Erythroblast (primary cell): ENCODE measurements at places on chromosomes 12 and 14.

- DNase-seq: no peak
Observed at GRCh38 chr14:58249611-58250010, 5.0 kb downstream of the PSMA3 start.

- no peak for DNase-seq
Observed at GRCh38 chr14:93847473-93847872, 59.2 kb upstream of the PRIMA1 start.

DNA sequence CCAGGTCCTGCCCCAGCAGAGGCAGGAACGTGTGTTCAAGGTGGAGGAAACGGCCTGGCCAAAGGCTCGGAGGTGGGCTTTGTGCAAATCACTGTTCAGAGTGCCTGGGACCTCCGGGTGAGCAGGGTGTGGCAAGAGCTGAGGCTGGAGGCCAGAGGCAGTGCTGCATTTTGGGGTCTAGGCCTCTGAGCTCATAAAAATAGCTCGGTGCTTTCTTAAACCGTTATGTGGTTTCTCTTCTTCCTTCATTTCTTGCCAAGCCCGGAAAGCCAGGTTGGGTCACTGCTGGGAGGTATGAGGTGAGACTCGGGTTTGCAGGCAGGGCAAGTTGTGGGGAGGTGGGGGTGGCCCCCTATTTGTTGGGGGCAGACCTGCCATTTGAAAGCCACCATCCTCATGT is 178.8 kb upstream of the MYL2 start:
- no peak for DNase-seq

DNA sequence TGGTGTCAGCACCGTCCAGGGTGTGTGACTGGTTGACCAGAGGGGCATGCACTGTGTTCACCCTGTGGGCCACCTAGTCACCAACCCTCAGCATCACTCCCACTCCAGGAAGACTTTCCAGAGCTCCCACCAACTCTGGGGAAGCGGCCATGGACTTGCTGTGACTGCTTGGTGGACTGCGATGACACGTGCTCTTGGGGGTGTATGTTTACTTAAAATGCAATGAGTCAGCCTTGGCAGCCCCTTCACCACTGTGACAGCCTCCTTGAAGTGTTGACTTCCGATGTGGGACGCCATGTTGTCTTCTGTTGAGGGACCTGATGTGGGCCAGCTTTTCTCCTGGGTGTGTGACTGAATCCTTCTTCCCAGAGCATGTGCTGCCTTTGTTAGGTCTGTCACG is 151.1 kb upstream of the RTL1 start:
- no peak for DNase-seq

- DNase-seq: no peak
Observed at GRCh38 chr12:1842905-1843640, 22.7 kb downstream of the LRTM2 start.

DNA sequence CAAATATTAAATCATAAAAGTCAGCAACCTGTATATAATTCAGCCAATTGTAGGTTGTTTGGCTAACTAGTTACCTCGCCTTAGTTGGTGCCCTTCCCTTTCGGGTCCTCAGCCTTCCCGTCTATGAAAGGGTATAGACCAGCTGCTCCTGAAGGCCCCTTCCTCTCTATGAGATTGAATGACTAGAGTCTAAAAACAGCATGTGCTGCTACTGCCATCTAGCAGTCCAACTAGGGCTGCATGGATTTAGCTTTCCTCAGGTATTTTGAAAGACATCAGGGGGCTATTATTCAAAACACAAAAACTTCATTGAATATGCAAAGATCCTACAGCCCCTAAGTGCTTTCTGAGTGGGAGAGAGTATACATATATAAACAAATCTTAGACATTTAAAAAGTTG is 37.0 kb upstream of the TMEM263 start:
- DNase-seq: no peak

GRCh38 chr12:18926188-18926587 is 188.3 kb downstream of the CAPZA3 start:
- no peak for DNase-seq

- DNase-seq: no peak
Observed at GRCh38 chr12:49675137-49675536, 32.1 kb downstream of the FMNL3 start.

GRCh38 chr14:102046337-102047278 is 40.2 kb downstream of the HSP90AA1 start:
- peak; percentile 78 for DNase-seq

GRCh38 chr12:110223777-110224378 is 57.2 kb upstream of the ATP2A2 start:
- DNase-seq: no peak

DNA sequence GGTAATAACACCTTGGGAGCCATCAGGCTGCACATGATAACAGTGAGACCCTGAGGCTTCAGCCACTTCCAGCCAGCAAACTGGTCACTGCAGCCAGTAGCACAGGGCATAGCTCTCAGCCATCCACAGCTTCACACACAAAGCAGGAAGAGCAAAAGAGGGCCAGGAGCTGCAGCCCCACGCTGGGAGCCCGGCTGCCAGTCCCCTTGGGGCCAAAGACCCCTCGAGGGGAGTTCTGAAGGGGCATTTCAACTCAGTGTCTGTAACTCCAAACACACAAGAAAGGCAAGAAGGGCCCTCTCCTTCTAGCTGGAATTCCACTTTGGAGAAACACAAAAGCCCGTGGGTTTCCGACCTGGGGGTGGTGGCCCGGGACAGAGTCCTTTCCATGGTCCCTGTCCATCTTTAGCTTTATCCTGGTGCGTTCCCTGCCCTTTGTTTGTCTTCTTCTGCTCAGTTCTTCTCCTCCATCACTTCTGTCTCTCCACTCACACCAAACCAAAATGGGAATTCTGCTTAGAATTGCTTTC is 151.8 kb upstream of the FKBP4 start:
- no peak for DNase-seq

DNA sequence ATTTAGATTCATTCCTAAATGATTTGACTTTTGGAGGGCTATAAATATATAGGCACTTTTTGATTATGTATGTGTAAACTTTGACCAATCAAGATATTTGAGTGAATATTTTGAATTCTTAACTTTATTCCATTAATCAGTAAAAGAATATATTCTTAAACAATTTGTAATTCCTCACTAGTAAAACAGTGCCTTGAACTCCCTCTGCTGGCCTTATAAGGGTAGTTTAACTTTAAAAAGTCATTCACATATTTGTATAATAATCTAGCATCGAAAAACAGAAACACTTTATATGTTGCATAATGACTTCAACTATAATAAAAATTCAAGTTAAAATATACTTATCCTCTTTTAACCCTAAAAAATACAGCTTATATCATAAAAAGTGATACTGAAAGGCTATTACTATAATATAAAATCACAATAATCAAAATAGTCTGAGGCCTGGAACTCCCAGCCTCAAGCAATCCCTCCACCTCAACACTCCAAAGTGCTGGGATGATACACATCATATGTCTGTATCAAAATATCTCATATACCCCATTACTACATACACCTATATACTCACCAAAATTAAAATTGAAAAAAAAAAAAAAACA is 31.2 kb downstream of the CCDC59 start:
- peak; percentile 29 for DNase-seq

- no peak for DNase-seq
Observed at GRCh38 chr12:1277905-1278304, 286.9 kb downstream of the ERC1 start.
